ENCODE measurements at places on chromosomes 3 and 15.

DNA sequence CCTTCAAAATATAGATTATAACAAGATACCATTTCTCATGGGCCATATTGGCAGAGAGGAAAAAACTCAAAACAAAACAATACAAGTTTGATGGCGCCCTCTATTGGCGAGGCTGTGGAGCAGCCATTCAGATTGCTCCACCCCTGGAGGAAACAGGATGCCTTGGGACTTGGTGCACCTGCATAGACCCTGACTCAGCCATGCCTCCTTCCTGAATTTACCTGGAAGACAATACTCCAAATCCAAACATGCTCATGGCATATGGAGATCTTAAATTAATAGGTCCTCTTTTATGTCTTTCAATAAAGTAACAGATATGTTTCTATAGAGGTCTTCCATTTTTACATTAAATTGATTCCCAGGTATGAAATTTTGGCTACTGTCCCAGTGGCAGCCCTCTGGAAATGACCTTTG, 90.0 kb downstream of the APBA2 start:
- peak; percentile 78 for DNase-seq

GRCh38 chr15:77797270-77797669, 164.6 kb upstream of the LINGO1 start:
- DNase-seq: no peak

DNA sequence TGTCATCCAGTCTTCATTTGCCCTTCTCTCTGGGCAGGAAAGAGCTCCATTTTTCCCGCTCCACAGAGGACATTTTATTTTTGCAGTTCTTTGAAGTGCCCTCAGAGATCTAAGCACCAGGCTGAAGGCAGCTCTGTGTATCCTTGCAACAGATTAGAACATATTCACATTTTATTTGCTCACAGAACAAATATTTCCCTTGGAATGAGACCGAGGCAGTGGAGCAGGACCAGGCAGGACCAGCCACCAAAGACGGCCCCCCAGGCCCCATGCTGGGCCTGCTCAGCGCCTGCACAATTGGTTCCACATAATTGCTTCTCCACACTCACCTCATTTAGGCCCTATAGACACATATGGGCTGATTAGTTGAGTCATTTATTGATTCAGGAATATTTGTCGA, 15.7 kb upstream of the ETV5 start:
- DNase-seq: no peak

GRCh38 chr3:52017586-52017985, 21.9 kb upstream of the RPL29 start:
- DNase-seq: no peak

DNA sequence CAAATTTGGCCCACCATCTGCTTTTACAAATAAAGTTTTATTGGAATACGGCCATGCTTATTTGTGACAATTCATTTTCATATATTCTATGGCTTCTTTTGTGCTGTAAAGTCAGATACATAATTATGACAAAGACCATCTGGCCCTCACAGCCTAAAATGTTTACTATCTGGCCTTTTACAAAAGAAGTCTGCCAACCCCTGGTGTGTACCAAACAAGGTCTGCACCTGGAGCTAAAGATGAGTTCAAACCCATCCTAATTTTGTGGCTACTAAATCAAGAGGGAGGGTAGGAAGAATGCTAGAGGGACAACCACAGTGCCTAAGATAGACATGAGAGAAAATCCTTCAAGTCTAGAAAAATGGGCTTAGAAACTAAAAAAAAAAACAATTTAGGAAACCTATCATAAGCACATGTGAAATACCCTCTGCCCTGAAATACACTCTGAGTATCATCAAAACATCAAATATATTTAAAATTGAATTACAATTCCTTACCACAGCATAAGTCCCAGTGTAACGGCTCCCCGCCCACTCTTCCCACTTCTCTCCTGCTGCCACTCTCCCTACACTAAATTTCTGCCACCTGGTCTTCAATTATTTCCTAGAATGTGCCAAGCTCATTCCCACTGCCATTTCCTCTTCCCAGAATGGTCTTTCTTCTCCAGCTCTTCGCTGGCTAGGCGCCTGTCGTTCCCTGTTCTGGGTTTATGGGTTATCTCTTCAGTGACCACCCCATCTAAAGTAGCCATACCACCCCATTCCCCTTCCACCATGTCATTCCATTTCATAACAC, 950.7 kb upstream of the CFAP20DC start:
- DNase-seq: no peak

- DNase-seq: peak; percentile 78
These were observed 258.1 kb downstream of the TBL1XR1 start for GRCh38 chr3:176939022-176939817.

GRCh38 chr3:14460342-14461005, 58.1 kb downstream of the SLC6A6 start:
- DNase-seq: no peak

DNA sequence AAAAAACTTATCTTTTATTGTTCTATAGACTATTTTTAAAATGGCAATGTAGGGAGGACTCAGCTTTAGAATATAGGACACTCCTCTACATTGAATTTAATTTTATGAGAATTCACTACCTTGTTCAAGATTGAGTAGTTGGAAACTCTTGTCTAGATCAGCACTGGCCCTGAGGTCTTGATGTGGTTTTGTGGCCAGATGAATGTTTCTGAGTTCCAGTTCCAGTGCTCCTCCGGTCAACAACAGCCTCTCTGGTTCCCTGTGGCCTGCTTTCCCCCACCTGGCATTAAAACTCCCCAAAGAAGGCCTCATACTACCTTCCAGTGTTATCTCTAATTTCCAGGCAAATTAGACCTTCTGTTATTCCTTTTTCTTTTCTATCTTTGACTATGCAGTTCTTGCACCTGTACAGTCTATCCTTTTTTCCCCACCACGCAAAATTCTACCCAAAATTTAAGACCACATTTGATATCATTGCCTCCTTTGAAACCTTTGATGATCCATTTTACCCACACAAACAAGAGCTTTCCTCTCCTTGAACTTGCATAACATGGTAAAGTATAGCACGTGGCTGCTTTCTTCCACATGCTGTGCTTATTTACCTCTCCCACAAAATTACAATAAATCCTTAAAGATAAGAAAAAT, 9.6 kb upstream of the ANP32A start:
- no peak for DNase-seq

GRCh38 chr3:17801131-17801530, 58.7 kb upstream of the TBC1D5 start:
- DNase-seq: no peak

- DNase-seq: peak; percentile 79
These were observed 90.1 kb downstream of the IGF2BP2 start for GRCh38 chr3:185734725-185735096.

- no peak for DNase-seq
These were observed 11.4 kb downstream of the CLK3 start for GRCh38 chr15:74626752-74627692.

DNA sequence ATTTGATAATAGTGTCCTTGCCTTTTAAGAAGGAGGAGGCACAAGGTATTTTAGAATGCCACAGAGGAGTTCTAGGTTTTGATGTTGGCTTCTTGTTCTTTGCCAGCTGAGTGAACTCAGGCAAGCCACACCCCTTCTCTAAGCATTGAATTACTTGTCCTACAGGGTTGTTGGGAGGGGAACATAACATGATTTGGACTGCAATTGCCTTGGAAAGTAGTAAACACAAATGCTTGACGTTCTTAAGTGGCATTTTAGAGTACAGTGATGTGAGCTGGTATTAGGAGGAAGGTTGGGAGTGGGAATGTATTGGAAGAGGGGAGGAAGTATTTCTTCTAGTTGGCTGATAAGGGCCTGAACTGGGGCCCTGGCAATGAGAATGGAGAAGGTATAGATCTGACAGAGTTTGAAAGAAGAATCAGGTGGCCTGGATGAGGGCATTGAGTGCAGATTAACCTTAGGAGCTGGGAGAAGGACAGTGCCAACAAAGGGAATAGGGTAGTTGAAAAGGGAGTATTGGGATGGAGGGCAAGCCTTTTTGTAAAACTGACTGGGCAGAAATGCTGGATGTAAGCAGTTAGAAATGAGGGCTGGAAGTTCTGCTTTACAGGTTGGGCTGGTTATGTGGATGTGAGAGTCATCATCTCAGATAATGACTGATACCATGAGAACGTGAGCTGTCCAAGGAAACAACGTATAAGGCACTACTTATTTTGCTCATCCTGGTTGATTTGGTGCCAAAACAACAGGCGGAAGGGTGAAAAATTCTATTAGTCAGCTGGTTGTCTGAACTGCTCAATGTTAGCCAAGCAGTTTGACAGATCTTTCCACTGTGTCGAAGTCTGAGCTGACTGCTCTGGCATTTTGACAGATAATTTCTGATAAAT, 16.7 kb downstream of the KAT2B start:
- DNase-seq: peak; percentile 32

DNA sequence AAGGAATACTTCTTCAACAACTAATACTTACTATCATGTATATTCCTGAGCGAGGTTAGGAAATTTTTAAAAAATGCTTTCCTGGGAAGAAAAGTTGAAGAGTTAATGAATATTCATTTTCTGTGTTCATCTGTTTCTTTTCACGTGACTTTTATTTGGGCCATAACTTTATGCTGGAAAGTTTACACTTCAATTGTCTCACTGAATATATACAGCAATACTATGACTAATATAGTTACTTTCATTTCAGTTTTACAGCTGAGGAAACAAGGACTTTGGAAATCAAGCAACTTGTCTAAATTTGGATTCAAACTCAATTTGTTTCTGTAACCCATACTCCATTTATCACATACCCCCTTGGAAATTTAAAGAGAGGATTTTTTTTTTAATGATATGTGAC, 894.2 kb downstream of the ROBO1 start:
- DNase-seq: no peak

GRCh38 chr3:125141596-125142419, 70.7 kb downstream of the SLC12A8 start:
- DNase-seq: peak; percentile 6

DNA sequence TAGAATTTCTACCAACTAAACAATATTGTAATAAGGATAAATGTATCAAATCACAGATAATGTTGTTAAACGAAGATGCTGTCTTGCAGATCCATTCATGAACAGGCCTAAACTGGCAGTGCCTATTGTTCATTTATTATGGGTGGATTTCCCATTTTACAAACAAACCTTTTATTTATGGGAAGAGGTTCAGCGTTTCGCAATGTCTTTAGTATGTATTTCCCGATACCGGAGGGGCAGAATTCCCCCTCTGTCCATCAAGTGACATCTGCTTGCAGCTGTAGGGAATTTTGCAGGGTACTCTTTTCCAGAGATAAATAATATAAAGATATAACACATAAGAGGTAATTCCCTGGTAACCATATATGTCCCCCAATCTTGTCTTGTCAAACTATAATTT, 5.7 kb downstream of the CEP19 start:
- no peak for DNase-seq

- no peak for DNase-seq
These were observed 124.3 kb upstream of the EIF1B start for GRCh38 chr3:40185029-40185695.

DNA sequence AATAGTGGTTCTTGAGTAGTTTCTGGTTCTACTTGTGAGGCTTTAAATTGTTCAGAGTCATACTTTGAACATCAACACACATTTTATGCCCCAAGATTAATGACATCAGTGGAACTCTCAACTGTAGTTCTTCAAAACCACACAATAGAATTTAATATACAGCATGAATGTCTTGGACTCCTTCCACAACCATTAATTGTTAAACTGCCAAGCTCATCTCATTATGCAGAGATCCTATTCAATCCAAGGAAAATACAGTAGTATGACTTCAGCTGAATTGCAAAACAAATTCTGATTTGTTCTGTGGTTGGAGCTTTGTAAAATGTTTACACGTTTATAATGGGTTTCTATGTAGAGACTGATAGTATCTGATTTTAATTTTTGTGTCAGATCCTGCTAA, 199.2 kb upstream of the SLC2A2 start:
- no peak for DNase-seq

DNA sequence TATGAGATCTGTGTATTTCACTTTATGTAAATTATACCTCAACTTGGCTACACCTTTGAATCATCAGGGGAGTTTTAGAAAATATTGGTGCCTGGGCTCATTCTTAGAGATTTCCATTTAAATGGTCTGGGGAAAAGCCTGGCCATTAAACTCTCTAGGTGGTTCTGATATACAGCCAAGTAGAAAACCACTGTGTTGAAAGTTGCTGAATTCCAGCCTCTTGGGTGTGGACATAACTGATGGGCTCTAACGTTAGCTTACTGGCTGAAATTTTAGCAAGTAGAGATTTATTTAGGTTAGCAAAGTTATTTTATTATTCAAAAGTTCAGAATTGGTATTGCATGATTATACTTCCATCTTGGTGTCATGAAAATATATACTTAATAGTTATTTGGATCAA, 84.1 kb downstream of the ATG7 start:
- no peak for DNase-seq

DNA sequence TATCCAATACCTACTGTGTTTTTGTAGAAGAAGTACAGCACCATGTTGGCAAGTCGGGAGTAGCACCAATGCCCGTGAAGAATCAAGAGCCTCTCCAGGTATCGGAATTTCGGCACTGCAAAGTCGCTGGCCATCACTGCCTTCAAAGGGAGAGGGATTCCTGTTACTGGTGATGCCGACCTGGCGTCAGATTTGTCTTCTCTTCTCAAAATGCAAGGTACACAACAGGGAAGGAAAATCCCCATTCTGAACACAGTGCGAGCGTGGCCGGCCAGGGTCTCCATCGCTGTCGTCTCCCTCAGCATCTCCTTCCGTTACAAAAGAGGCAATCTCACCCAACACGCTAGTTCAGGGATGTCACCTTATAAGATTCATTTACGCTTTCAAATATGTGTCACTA, 175.4 kb downstream of the ATP10A start:
- no peak for DNase-seq

DNA sequence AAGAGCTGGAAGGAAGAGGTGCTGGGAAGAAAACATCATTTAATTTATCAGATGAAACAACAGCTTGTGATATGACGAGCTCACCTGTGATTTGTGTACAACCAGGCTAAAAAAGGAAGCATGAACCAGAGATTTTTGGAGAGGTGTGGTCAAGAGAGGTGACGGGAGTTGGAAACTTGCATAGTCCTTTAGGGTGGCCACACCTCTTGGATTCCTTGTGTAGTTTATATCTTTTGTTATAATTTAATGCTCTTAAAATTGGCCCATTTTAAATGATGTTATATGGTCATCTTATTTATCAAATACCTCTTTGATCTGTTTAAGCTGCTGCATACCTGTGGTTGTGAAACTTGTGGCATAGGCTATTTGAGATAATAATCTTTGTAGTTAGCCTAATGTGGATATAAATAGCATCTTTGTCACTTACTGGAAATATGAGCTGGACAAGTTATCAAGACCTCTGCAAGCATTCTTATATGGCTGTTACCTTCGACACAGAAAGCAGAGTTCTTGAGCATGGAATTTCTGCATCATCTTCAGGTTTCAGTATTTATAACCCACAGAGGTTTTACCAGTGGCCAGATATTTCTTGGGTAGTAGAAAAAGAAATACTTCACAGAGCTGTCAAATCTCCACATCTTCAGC, 49.1 kb downstream of the IL1RAP start:
- no peak for DNase-seq

- DNase-seq: no peak
These were observed 748.8 kb upstream of the CCDC54 start for GRCh38 chr3:106628407-106628806.

- no peak for DNase-seq
These were observed 29.4 kb downstream of the TTC14 start for GRCh38 chr3:180631317-180631716.

GRCh38 chr3:128415200-128415772, 51.4 kb downstream of the DNAJB8 start:
- peak; percentile 80 for DNase-seq

- DNase-seq: no peak
These were observed 27.0 kb upstream of the LPP start for GRCh38 chr3:188126934-188127333.

GRCh38 chr3:127787071-127787490, 35.2 kb downstream of the MGLL start:
- DNase-seq: no peak
